Transverse colon (tissue), 4 donors: ENCODE measurements at places on chromosomes 3 and 15.

DNA sequence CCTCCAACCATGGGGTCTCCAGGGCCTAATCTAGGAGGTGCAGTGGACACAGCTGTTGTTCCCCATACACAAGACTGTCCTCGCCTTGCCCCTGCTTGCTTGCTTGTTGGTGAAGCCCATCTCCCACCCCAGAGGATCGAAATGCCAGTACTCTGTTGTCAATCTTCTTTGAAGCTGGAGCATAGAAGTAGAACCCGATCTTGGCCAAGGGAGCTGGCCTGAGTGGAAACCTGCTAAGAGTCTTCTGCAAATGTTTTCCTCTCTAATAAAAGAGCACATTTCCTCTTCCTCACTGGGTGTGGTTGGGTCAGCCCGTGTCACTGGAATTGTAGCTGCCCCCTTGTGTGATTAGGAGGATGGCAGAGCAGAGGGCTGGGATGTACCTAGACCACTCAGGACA, 85.4 kb downstream of the HES1 start:
- no peak for DNase-seq

- no peak for DNase-seq
Observed at GRCh38 chr15:96092186-96092585, 238.3 kb upstream of the NR2F2 start.

GRCh38 chr3:111594205-111594604, 941 bp downstream of the ZBED2 start:
- DNase-seq = no peak

- DNase-seq = no peak
Observed at GRCh38 chr3:132822837-132823236, 100.6 kb upstream of the NPHP3 start.
